Activated CD4-positive, CD25-positive, alpha-beta regulatory T cell treated with anti-CD3 and anti-CD28 coated beads, Interleukin-2, amount 50 U/mL, for 72 hours (primary cell): ENCODE measurements at places on chromosomes 2 and 18.

DNA sequence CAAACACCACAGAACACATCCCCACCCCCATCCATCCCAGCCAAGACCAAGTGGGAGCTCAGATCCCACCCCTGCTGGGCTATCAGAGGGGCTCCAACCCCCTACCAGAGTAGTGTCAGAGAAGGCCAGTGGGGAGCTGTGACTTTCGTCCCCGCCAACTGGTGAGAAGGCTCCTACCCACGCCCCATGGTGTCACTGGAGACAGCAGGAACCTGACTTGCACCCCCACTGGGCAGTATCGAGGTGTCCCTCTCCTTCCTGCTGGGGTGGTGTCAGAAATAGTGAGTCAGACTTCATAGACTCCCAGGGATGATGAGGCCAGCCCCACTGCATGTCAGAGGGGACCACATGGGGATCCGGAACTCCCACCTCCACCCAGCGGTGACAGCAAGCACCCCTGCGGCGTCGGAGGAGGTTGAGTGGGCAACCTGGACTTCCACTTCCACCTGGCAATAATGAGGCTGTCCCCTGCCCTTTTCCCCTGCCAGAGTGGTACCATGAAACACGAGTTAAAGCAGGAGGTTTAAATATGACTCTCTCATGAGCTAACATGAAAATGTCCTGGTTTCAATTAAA is 106.7 kb downstream of the CTIF start:
- no peak for DNase-seq

- DNase-seq: no peak
These were observed 183.8 kb downstream of the MYT1L start for GRCh38 chr2:2146969-2147900.

- DNase-seq: no peak
These were observed 31.2 kb upstream of the ALKAL2 start for GRCh38 chr2:319059-319600.

DNA sequence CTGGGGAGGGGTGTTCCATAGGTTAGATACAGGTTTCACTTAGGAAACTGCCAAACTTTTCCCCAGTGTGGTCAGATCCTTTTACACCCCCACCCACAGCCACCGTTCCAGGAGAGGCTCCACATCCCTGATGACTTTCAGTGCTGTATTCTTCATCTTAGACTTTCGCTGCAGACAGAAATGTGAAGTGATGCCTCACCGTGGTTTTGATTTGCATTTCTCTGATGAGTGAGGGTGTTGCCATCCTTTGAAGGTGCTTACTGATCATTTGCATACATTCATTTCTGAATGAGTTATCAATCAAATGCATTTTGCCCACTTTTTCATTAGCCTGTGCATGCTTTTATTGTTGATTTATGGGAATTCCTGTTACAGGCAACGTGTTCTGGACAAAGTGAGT is 14.9 kb downstream of the COPS9 start:
- no peak for DNase-seq

- DNase-seq: no peak
These were observed 373.1 kb downstream of the CMPK2 start for GRCh38 chr2:6492573-6492972.

- no peak for DNase-seq
These were observed 260.2 kb downstream of the INSIG2 start for GRCh38 chr2:118348380-118349034.

- no peak for DNase-seq
These were observed 5.6 kb upstream of the TMEM17 start for GRCh38 chr2:62511636-62512035.

- DNase-seq: no peak
These were observed at the start of gene EMILIN1 for GRCh38 chr2:27078267-27079194. EMILIN1 (plus strand) TSS chr2:27078615; CDS start chr2:27079066, 451 bp downstream.

- no peak for DNase-seq
These were observed 77.8 kb downstream of the DNER start for GRCh38 chr2:229636571-229636970.

- no peak for DNase-seq
These were observed 708.5 kb upstream of the FAM98A start for GRCh38 chr2:34307636-34308035.

DNA sequence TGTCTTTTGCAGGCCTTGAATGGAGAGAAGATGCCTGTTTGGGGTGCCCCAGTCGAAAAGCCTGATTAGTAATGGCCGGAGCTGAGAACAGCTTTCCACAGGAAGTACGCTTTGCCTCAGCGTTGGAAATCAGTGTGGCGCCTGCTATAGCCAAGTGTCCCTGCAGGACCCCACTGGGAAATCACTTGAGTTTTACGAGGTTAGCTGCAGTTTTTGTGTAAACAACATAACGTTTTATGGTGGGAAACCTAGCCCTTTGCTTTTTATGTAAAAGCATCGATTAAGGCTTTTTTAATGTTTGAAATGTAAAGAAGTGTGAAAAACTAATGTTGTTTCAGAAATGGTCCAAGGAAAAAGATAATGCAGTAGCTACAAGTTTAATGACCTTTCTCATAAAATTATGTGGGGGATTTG is 234.2 kb downstream of the TTC32 start:
- no peak for DNase-seq

DNA sequence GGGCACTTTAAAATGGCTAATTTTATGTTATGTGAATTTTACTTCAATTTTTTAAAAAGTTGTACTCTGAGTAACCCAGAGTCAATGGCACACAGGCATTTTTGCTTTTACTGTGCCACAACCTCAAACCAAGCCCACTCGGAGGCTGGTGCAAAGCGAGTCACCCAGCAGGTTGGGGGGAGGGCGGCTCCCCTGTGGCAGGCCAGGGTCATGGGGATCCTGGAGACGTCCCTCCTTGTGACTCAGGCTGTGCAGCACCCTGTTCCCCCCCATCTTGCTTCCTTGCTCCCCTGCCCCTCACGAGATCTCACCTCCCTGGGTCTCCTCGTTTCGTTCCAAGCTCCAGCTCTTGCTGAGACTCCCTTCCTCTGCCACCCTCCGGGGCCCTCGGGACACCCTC is 58.6 kb downstream of the POMC start:
- no peak for DNase-seq
